AG09309 (cell line): ENCODE measurements at places on chromosomes 13 and 19.

DNA sequence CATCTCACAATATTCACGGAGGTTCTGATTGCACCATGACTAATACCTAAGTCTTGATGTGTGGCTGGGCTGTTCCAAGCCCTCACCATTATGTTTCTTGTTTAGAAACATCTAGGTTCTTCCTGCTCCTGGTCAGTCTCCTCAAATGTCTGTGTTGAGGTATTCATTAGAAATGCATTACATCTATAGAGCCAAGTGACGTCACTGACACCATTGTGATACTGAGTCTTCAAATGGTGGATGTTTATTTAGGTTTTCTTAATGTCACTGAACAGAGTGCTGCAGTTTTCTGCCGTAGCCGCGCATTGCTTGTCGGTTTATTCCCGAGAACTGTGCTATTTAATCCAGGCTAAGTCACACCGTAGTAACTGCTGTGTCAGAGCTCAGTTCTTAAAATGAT lies 142.4 kb upstream of the SPACA7 start:
- DNase-seq: no peak

DNA sequence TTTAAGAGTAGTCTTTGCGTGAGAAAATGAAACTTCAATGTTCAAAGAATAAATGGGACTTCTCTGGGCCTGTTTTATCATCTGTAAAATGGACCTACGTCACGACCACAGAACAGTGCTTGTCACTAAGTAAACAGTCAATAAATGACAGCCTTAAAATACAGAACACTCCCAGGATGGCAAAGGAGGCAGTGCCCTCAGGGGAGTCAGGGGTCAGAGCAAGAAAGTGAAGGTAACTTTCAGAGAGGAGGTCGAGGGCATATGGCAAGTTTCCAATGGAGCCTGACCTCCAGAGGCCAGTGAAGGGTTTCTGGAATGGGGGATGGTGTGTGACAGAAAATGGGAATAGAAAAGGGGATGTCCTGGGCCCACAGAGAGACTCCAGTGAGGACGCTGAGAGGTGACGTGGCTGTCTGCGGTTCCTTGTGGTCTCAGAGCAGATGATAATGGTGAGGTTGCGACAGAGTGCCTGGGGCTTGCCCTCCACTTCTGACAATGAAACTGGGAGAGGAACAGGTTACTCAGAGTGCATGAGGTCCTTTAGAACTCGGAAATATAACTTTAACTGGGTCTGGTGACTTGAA lies 91.8 kb downstream of the UBL3 start:
- no peak for DNase-seq

- no peak for DNase-seq
Measured at GRCh38 chr13:79776531-79777295, 295.8 kb downstream of the NDFIP2 start.

- DNase-seq: no peak
Measured at GRCh38 chr19:35267353-35267817, 1.4 kb upstream of the USF2 start.
